ENCODE measurements at places on chromosomes 4 and X.

DNA sequence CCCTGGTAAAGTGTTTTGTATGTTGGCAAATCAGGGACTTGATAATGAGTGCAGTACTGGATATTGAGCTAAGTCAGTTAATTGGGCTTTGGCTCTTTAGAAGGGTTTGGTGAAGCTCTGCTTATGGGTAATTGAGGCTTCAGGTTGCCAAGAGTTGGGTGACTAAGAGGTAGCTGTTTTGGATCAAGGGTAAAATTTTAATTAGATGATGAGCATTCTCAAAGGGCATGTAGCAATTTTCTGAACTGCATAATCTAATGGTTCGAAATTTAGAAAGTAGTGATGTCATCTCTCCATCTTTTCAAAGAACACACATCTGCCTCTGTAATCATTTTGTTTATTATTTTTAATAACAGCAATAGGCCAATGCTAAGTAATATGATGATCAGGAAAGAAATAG is 5.5 kb upstream of the TRIM2 start:
- DNase-seq = no peak

DNA sequence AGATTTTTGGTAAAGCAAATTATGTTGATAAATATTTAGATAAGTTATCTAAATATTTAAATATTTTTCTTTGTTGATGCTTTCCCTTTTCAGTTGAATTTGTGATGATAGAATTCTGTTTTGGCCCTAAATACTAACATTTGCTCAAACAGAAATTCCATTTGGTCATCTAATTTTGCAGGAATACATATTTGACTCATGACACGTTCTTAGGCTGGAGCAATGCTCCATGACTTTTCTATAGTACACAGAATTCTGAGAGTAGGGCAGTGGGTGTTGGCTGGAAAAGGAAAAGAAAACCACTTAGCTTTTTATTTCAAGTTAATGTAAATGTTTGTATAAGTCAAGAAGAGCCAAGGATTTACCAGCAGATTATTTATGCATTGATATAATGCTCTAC is 58.6 kb upstream of the GK2 start:
- DNase-seq = no peak

GRCh38 chr4:187606581-187606980 is 389.0 kb upstream of the ZFP42 start:
- peak; percentile 71 for DNase-seq

DNA sequence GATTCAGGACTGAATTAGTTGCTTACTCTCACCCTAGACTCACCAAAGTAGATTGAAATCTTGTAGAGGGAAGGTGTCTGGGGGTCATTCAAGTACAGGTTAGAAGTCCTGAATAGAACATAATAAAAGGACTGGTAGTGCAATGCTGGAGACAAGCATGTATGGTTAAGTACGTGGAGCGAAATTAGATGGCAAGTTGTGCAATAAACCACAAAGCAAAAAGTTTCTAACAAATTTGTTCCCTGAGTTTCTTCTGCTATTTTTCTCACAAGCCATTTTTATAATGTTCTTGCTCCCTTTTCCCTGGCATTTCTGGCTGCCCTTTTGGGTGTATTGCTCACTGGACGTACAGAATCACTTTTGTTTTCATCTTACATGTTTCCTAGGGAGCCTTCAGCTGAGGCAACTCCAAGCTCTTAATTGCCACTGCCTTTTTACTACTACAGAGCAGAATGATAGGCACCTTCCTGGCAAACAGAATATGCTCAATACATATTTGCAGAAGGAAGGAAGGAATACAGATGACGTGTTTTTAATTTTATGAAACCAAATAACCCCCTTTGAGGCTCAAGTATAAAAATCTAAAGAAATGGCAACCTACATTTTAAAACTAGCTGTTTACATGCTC is 23.4 kb downstream of the LANCL3 start:
- no peak for DNase-seq

DNA sequence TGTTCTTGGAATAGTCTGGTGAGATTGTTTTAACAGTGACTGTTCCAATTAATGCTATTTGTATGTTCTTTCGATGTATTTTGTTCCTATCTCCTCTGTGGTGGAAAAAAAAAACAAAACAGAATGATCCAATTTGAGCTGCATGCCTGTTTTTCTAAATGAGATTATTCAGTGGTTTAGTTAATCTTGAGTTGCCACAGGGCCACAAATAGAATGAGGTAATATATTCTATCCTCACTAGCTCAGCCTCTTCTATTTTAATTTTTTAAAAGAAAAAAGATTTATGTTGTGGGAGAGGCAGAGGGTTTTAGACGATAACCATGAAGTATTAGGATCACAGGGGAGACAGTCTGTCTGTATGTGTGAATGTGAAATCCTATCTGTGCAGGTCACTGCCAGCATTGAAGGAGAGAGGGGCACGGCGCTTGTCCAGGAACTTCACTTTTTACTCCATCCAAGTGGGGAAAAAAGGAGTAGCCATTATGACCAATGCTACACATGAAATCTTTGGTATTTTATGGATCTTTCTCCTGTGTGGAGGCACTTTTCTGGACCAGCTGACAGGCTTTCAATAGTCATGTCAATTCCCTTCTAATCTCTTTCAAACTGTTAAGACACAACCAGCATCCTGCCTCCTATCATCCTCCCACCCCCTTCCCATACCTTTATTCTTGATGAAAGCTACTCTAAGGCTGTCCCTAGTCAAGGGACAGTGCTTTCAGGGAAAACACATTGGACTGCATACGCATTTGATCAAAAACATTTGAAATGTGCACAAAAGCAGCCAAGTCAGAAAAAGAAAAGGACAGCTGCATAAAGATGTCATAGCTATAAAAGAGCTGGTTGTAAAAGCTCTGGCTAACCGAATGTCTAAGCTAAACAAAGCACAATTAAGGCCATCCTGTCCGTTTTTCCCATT is 1063.8 kb upstream of the INTU start:
- no peak for DNase-seq

DNA sequence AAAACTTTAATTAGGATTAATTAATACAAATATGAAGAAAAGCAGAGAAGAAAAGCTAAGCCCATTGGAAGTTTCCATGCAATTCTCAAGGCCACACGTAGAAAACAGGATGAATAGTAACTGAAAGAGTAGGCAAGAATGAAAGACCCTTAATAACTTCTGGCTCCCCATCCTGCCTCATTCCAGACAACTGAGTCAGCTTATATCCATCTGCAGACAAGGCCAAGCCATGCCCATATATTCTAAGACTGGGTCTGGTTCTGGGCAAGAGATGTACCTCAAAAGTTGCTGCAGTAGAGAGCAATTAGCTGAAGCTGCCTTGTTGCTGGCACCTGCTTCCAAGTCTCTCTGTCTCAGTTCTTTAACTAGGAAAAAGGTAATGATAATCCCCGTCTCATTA is 244.1 kb downstream of the GPC3 start:
- DNase-seq = no peak

All from RKO (cell line).